ENCODE measurements at places on chromosomes 5 and 9. TPM values are rescaled to one million over a fixed set of nuclear protein-coding genes. Genes with fewer than 3 reads are reported as not detected.

CER1 gene
- total RNA-seq = not detected

MRPS27 gene
- total RNA-seq = 44.7 TPM

PCA3 gene
- not detected for total RNA-seq

CNTNAP3 gene
- 13.8 TPM for total RNA-seq

TRPM6 gene
- total RNA-seq = 1.7 TPM

PAEP gene
- not detected for total RNA-seq

ANXA1 gene
- 111 TPM for total RNA-seq

PRELID1 gene
- total RNA-seq = 135 TPM

DNA sequence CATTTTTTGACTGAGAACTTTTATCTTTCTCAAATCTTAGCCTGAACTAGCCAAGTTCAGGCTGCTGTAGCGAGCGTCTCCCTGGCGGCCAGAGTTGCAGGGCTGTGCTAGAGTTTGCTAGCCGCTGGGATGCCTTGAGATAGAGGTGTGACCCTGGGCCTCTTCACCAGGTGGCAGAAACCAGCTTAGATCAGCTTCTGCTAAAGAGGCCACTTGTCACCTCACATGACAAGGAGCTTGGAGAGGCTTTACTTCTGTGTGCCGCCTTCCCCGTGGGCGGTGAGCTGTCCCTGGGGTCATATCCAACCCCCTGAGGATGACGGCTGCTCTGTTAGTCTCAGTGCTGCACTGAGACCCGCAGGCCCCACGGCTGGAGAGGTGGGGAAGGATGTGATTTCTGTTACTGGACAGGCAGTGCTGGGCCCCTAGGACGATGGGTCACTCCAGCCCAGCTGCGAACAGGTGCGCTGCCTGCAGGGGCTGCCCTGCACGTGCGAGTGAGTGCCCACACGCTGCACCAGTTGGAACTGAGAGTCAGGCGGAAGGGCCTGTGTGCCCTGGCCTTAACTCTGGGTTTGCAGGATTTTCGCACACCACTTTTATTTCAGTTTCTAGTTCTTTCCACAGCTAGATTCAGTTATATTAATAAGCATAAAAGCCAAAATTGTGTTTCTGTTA is 63.8 kb downstream of the EHMT1 start:
- H3K27me3 ChIP-seq = no peaks in the 10 kb centered on the region
- H3K4me1 ChIP-seq = peaks cover 97% of the 10 kb centered on the region
- no peak overlapping the region for H3K4me3 ChIP-seq
- peak overlapping the region; percentile 79 for H3K27ac ChIP-seq
- DNase-seq = peak; percentile 62

DNA sequence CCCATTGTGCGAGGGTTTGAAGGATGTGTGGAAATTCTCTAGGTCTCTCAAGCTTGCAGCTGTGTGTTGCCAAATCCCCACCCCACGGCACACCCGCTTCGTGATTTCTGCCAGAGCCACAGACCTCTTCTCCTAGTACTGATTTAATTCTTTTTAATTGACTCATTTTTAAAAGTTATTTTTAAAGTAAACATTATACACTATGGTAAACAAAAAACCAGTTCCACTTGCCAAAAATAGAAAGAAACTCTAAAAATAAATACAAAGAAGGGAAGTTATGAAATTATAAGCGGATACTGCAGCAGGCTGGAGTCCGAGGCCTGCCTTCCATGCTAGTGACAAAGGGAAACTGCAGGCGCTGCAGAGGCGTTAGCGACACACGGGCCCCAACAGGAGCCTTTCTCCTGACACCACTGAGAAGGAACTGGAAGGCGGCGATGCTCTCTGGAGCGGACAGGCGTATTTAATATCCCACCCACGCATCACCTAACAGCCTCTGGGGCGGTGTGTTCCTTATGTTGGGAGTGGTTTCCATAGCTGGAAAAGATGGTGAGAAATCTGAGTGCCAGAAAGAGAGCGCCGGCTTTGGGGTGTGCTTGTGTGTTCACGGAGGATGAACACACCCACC is 122.5 kb downstream of the COL23A1 start:
- DNase-seq = no peak
- no peak overlapping the region for H3K4me3 ChIP-seq
- H3K27ac ChIP-seq = no peak overlapping the region
- no peaks in the 10 kb centered on the region for H3K4me1 ChIP-seq

DNA sequence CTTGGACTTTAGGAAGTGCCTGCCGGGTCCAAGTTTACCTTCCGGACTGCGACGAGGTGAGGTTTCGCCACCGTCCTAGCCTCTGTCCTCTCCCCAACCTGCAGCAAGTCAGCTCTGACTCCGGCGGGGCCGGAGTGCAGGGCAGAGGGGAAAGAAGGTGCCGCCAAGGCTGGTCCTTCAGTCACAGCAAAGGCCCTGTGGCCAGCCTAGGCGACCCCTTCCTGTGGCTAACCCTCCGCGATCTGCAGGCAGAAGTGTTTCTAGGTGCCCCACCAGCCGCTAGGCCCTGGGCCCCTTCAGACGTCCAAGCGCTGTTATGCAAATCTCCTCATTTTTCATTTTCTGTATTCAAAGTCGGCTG is 11.1 kb upstream of the NKX2-5 start:
- DNase-seq = peak; percentile 38
- H3K4me1 ChIP-seq = peaks cover 22% of the 10 kb centered on the region

- H3K27ac ChIP-seq = peak overlapping the region; percentile 78
- H3K4me1 ChIP-seq = peaks cover 37% of the 10 kb centered on the region
- H3K4me3 ChIP-seq = peak overlapping the region; percentile 44
- no peaks in the 10 kb centered on the region for H3K36me3 ChIP-seq
- DNase-seq = peak; percentile 83
These were observed 111.9 kb downstream of the NR6A1 start for GRCh38 chr9:124659099-124659659.

GRCh38 chr5:155024015-155024414 is 10.5 kb downstream of the KIF4B start:
- H3K27ac ChIP-seq = no peak overlapping the region
- no peaks in the 10 kb centered on the region for H3K4me1 ChIP-seq
- no peak for DNase-seq
- peaks cover 14% of the 10 kb centered on the region for H3K27me3 ChIP-seq
- H3K4me3 ChIP-seq = no peak overlapping the region

GRCh38 chr9:5651246-5651645 is 22.3 kb downstream of the RIC1 start:
- H3K4me1 ChIP-seq = peaks cover 6% of the 10 kb centered on the region
- peaks cover 15% of the 10 kb centered on the region for H3K36me3 ChIP-seq
- no peak overlapping the region for H3K4me3 ChIP-seq
- DNase-seq = no peak
- no peaks in the 10 kb centered on the region for H3K27me3 ChIP-seq

DNA sequence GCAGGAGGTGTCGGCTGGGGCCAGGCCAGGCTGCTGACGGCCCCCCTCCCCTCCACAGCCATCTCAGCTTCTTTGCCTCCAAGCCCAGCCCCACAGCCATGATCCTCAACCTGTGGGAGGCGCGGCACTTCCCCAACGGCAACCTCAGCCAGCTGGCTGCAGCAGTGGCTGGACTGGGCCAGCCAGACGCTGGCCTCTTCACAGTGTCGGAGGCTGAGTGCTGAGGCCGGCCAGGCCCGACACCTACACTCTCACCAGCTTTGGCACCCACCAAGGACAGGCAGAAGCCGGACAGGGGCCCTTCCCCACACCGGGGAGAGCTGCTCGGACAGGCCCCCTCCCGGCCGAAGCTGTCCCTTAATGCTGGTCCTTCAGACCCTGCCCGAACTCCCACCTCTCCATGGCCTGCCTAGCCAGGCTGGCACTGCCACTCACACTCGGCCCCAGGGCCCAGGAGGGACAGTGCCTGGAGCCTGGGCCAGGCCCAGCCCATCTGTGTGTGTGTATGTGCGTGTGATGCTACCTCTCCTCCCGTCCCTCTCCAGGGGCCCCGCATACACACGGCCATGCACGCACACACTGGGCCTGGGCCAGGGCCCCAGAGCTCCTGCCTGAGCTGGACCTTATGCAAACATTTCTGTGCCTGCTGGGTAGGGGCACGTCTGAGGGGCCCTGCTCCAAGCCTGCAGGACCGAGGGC is 19.3 kb downstream of the HK3 start:
- peaks cover 7% of the 10 kb centered on the region for H3K4me1 ChIP-seq
- no peak for DNase-seq
- H3K4me3 ChIP-seq = no peak overlapping the region

DNA sequence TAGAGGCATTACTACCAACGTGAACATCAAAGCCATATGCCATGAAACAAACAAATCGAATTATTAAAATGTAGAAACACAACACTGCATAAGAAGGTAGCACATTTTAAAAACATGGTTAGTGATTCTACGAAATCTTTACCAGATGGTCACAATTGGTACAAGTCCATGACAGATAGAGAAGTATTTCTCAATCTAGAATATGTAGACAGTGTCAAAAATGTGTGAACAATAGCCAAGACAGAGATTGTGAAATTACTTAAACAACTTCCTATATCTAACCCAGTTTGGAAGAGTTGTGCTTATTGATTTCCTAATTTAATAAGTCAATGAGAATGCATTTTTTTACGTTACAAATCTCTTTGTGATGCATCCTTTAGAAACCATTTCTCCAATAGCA is 1121.6 kb downstream of the MAT2B start:
- DNase-seq = no peak
- no peak overlapping the region for H3K4me3 ChIP-seq
- no peaks in the 10 kb centered on the region for H3K4me1 ChIP-seq
- H3K27me3 ChIP-seq = no peaks in the 10 kb centered on the region
- H3K27ac ChIP-seq = no peak overlapping the region

DNA sequence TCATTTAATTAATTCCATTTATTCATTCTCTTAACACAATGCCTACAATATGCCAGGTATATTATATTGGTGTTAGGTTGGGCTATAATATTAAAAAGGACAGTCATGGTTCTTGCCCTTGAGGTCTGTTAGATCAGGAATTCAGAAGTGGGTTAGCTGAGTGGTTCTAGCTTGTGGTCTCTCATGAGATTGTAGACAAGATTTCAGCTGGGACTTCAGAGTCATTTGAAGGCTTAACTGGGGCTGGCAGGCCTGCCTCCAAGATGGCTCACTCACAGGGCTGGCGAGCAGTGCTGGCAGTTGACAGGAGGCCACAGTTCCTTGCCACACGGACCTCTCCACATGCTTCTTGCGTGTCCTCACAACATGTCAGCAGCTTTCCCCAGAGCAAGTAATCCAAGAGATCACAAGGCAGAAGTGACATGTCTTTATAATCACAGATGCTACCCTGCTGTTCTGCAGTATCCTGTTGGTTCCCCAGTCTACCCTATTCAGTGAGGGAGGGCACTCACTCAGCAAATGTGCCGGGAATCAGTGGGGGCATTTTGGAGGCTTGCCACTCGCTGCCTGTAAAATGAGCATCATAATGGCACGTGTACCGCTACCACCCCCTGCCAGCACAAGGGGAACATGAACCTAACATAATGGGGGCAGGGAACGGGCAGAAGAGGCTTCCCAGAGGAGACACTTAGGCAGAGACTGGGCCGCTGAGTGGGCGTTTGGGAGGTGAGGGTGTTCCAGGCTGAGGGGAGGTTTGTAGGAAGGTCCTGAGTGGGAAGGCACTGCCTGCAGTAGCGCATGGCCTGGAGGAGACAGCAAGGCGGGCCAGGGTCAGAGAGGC is 70.0 kb downstream of the EXOSC2 start:
- no peaks in the 10 kb centered on the region for H3K36me3 ChIP-seq
- H3K4me3 ChIP-seq = no peak overlapping the region
- peaks cover 44% of the 10 kb centered on the region for H3K4me1 ChIP-seq
- no peaks in the 10 kb centered on the region for H3K27me3 ChIP-seq
- H3K27ac ChIP-seq = no peak overlapping the region

DNA sequence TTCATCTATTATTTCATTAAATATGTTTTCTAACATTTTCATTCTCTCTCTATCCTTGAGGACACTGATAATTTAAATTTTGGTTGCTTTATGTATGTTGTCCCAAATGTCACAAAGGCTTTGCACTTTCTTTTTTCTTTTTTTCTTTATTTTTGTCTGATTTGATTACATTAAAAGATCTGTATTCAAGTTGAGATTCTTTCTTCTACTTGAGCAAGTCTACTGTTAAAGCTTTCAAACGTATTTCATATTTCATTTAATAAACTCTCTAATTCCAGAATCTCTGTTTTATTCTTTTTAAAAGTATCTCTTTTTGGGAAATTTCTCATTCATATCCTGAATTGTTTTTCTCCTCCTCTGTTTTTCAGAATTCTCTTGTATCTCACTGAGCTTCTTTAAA is 106.5 kb downstream of the GNA14 start:
- no peaks in the 10 kb centered on the region for H3K4me1 ChIP-seq
- H3K27me3 ChIP-seq = no peaks in the 10 kb centered on the region
- no peak overlapping the region for H3K4me3 ChIP-seq
- no peak for DNase-seq
- H3K27ac ChIP-seq = no peak overlapping the region
- H3K36me3 ChIP-seq = no peaks in the 10 kb centered on the region

- H3K4me3 ChIP-seq = no peak overlapping the region
- H3K36me3 ChIP-seq = no peaks in the 10 kb centered on the region
- peak; percentile 70 for DNase-seq
- H3K4me1 ChIP-seq = peaks cover 6% of the 10 kb centered on the region
These were observed 6.5 kb downstream of the IRX1 start for GRCh38 chr5:3601911-3602782.

- no peaks in the 10 kb centered on the region for H3K27me3 ChIP-seq
- H3K4me3 ChIP-seq = no peak overlapping the region
- no peaks in the 10 kb centered on the region for H3K4me1 ChIP-seq
- H3K27ac ChIP-seq = no peak overlapping the region
- no peaks in the 10 kb centered on the region for H3K36me3 ChIP-seq
These were observed 197.6 kb downstream of the KDM4C start for GRCh38 chr9:6955251-6955921.

DNA sequence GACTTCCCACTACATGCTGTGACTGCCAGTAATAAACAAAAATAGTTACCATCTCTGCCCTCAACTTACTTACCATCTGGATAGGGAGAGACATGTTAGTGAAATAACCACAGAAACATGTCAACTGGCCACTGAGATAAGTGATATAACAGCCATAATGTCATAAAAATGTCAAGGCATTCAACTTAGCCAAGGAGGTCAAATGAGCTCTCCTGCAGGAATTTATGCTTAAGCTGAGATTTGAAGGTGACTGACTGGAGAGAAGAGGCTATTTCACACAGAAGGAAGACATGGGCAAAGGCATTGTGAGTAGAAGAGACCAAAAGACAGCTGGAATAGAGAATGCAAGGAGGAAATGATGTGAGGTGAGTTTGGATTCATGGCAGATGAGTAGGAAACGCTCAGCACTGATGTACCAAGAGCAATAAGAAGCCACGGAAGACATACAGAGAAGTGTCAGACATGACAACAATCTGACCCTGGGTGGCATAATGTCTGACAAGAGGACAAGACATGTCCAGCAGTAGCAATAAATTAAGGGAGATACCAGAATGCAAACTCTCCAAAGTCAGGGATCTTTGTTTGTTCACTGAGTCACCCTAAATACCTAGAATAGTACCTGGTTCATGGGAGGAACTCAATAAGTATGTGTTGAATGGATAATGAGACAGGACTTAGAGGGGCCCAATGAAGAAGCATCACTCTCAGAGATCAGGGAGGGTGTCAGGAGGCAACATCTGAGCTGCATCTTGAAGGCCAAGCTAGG is 318.8 kb downstream of the ACTL7B start:
- no peak overlapping the region for H3K4me3 ChIP-seq
- no peak overlapping the region for H3K27ac ChIP-seq
